Kidney (tissue), 22 donors: ENCODE measurements at places on chromosomes 5 and 9. TPM values are rescaled to one million over a fixed set of nuclear protein-coding genes. Genes with fewer than 3 reads are reported as not detected.

The ADRB2 gene
- 5.0 TPM for total RNA-seq

DNA sequence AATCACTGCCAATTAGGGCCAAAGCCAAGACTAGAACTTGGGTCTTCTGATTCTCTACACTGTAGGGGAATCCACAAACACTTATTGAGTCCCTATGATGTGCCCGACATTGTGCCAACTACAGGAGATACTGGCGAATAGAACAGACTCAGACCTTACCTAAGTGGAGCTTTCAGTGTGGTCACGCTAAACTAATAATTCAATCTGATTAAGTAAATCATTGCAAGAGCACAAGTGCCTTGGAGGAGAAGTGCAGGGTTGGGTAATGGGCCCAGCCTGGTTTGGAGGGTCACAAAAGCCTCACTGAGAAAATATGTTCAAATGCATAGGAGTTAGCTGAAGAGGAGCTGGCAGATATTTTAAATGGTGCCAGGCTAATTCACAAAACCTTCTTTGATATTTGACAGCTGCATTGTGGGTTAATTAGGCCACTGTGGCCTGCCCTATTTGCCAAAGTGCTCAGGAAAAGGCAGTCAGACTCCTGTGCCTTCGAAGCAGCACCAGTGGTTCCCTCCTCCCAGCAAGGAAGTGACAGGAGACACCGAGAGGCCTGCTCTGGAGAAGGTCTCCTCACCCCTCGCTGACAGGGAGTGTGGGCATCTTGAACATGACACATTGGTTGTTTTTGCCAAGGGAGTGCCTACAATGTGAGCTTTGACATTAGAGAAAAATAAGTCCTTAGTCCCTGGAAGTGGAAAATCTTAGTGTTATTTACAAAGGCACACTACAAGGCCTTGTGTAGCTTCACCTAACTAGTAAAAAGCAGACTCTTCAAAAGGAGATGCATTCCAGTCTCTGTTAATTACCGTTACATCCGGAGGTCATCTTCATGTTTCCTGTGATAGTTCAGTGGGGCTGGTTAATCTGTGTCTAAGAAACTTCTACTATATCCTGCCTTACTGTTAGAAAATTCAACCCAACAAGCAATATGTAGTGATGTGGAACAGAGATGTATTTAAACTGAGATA, 24.1 kb upstream of the TRAF1 start:
- peak; percentile 82 for DNase-seq

GRCh38 chr9:93083592-93084470, 12.2 kb upstream of the CARD19 start:
- no peak for DNase-seq

DNA sequence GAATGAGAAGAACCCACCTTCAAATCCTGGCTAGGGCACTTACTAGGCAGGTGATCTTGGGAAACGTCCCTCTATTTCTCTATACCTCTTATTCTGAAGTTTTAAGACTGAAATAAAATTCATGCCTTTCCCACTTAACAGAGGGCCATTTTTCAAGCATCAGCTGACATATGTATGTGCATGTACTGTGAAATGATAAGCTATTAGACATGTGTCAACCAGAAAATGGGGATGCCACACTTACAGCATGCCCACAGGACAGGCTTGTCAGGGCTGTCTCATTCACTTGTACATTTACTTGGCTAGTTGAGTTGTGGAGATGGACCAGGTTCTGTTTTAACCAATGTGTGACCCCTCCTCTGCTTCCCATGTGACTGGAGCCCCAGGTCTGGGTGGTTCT, 78.5 kb downstream of the C9orf152 start:
- no peak for DNase-seq

DNA sequence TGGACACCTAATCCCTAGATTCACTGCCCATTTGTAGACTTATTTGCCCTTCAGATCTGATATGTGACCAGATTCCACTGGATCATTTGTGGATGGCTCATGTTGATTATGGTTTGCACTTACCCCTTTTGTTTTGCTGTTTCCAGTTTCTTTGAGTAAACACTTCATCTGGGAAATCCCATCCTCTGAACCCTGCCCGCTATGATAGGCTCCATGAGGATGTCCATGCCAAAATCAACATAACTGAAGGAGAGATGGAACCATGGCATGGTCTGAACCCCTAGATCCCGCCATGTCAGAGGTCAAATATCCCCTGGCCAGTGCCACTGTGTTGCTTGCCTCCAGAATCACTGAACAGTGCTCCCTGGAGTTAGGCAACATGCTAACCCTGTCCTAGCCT, 11.7 kb upstream of the FEM1C start:
- DNase-seq = no peak

DNA sequence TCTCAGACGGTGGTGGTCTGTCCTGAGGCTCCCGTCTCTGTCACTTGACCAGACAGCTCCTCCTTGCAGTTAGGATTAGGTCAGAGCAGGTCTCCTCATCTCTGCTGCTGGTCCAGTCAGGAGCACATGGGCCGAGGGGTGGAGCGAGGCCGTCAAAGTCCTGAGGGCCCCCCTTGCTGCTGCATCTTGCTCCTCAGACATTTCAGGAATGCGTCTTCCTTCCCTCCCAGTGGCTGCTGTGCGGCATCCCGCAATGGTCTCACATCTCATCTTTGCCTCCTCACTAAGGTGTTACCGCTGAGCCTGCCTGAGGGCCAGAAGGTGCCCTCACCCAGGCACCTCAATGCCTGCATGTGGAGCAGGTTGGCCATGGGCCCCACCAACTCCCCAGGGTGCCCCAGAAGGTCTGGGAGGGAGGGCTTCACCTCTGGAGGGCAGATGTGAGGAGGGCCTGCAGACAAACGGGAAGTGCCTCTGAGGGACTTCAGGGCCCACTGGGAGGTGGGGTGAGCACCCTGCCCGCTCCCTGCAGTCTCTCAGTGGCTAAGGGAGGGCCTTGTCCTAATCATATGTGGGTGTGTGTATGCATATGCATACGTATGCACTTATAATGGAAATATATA, 137.7 kb upstream of the LMX1B start:
- DNase-seq = no peak

GRCh38 chr9:32218100-32218767, 166.2 kb upstream of the ACO1 start:
- DNase-seq = no peak

DNA sequence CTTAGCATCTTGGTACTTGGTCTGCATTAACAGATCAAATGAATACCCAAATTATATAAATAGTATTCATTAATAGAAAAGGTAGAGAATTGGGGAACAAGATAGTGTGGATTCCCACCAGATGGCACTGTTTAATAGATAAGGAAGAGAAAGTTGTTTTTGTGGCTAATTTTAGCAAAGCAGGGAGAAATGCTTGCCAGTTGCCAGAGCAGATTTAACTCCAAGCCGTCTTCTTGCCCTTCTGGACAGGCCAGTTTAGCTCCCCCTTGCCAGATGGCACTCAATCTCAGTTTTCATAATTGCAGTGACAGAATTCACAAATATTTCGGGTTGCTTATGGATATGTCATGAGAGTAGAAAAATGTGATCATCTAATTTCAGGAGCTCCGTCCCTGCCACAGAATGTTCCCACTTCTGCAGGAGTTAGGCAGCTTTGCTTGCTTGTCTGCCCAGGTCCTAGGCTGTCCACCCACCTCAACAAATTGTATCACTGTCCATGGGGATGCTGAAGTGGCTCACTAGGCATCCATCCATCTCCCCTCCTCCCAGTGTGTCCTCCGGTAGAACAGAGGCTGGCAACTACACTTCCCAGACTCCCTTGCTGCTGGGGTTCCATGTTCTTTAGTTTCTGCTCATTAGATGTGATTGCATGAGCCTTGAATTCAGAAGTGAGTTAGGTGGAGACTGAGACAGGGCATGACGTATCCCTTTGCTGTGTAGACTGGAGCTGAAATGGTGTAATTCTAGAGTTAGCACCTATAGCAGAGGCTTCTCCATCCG, 11.8 kb upstream of the HEXB start:
- DNase-seq = no peak

- no peak for DNase-seq
Observed at GRCh38 chr9:76602199-76602598, 143.2 kb downstream of the GCNT1 start.

GRCh38 chr9:130417602-130418001, 27.2 kb upstream of the ASS1 start:
- no peak for DNase-seq

DNA sequence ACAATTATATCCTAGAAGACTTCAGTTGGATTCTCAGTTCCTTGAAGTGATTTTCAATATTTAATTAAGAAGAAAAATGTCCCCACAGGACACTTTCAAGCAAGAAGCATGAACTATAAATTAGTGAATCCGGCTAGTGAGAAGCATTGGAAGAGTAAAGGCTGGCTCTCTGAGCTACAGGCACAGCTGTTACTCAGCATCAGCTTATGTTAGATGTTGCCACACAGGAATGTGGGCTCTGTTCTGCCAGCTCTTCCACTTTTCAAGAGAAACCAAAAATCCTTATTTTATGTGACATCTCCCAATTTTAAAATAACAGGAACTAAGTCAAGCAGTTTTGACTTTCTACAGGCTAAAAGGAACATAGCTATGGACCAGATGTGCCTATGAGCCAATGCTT, 14.9 kb downstream of the ZNF474 start:
- no peak for DNase-seq

- DNase-seq = no peak
Observed at GRCh38 chr5:89444088-89444487, 561.1 kb upstream of the MEF2C start.

- DNase-seq = no peak
Observed at GRCh38 chr5:81726297-81726696, 24.6 kb downstream of the SSBP2 start.

DNA sequence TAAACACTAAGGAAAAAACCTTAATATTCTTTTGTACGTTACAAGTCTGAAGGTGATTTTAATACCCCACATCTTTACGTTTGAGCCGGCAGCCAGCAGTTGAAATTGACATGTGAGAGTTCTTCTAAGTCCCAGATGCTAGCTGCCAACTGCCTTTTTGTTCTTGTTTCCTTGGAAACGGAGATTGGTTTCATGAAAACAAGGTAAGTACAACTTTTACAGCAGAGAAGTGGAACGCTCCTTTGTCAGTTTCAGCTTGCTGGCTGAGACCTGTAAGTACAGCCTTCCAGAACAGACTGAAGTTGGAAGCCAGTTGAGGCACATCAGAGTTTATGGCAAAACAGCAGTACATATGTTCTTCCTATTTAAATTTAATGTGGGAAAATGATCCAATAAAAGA, 1018.4 kb upstream of the ARRDC3 start:
- peak; percentile 71 for DNase-seq

DNA sequence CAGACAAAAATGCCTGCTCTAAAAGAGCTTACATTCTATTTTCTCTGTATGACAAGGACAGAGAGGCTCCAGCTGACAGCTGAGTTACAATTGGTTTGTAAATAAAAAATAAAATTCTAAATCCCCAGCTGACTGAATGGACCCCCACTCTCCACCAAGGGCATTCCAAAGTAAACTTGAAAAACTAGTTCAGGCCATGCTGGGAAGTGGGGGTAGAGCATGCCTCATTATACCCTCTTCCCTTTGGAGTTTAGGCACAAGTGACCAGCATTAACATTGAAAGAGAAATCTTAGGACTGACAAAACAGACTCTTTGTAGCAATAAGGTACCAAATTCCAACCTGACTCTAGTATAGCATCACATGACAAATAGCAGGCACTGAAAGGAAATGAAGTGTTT, 31.0 kb downstream of the KIF4B start:
- DNase-seq = no peak

DNA sequence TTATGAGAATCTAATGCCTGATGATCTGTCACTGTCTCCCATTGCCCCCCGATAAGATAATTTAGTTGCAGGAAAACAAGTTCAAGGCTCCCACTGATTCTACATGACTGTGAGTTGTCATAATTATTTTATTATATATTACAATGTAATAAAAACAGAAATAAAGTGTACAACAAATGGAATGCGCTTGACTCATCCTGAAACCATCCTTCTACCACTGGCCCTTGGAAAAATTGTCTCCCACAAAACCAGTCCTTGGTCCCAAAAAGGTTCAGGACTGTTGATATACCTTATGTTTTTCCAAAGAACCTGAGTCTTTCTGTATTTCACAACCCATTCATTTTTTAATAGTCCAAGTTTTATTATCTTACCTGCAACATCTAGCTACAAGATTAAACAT, 403.5 kb downstream of the TAF11L14 start:
- no peak for DNase-seq

DNA sequence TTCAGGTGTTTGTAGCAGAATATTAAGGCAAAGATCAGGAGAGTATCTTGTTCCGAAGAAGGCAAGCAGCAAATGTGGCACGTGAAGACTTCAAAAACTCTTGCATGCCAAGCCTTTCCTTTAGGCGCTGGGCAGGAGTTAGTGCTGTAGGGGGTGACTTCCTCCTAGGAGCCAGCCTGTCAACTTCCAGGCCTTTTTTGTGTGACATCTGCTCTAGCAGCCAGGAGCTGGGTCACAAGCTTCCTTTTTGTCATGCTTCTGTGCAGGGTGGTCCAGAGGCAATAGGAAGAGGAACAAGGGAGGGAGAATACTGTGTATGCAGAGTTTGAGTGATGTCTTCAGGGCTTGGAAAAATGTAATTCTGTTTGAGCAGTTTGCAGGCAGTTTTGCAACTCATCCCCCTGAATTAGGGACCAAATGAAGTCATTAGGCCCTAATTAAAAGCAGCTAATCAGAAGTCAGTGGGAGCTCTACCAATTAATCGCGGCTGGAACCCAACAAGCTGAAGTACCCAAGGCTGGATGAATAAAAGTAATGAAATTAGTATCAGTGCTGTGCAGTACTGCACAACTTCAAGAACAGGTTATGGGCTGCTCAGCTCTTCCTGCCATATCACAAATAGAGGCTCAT, 53.5 kb downstream of the TLR4 start:
- DNase-seq = no peak

The BTNL9 gene
- 11.9 TPM for total RNA-seq

DNA sequence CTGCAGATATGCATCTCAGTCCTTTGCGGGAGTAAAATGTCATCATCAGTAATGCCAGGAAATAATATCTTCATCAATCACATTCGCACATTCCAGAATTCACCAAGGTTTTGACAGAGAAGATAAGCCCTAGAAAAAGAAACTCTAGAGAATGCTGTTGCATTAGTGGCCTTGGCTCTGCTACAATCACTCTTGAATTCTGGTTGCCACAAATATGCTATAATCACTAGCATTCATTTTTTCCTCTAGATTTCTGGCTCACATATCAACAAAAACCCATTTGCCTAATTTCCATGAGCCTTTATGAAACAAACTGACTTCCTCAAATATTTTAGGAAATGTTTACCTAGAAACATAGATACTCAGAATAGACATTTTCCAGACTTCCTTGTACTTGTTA, 653.4 kb downstream of the ANXA1 start:
- DNase-seq = no peak

- peak; percentile 32 for DNase-seq
Observed at GRCh38 chr5:174991847-174992246, 267.5 kb downstream of the MSX2 start.

GRCh38 chr5:11212706-11213105, 451.7 kb upstream of the DAP start:
- no peak for DNase-seq

The ABLIM3 gene
- total RNA-seq = 21.7 TPM

DNA sequence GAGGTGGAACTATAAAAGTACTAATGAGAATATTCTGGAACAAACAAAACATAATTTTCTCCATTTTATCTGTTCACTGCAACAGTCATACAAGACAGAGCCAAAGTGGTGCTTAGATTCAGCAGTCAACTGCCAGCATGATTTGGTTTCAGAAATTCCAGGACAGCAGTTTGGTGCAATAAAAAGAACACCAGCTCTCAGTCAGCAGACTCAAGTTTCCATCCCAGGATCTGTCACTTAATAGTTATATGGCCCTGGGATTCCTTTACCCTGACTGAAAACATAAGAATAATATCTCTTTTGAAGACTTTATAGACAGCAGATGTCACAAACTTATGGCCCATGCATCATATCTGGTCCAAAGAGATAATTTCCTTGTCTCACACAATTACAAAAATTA, 92.8 kb upstream of the RASEF start:
- no peak for DNase-seq

- DNase-seq = no peak
Observed at GRCh38 chr5:27009540-27009915, 28.9 kb downstream of the CDH9 start.
